ENCODE measurements at places on chromosomes 2 and 18.

- DNase-seq: no peak
Measured at GRCh38 chr2:45167920-45168629, 158.8 kb upstream of the SIX2 start.

- DNase-seq: no peak
Measured at GRCh38 chr2:134170294-134170693, 83.6 kb upstream of the MGAT5 start.

GRCh38 chr2:230767862-230768388 is 55.3 kb downstream of the CAB39 start:
- DNase-seq: no peak

- no peak for DNase-seq
Measured at GRCh38 chr2:215262741-215263362, 49.0 kb upstream of the ATIC start.

GRCh38 chr2:50135821-50136220 is 896.1 kb downstream of the NRXN1 start:
- no peak for DNase-seq

GRCh38 chr18:23281626-23282436 is 146.5 kb downstream of the CABLES1 start:
- no peak for DNase-seq

DNA sequence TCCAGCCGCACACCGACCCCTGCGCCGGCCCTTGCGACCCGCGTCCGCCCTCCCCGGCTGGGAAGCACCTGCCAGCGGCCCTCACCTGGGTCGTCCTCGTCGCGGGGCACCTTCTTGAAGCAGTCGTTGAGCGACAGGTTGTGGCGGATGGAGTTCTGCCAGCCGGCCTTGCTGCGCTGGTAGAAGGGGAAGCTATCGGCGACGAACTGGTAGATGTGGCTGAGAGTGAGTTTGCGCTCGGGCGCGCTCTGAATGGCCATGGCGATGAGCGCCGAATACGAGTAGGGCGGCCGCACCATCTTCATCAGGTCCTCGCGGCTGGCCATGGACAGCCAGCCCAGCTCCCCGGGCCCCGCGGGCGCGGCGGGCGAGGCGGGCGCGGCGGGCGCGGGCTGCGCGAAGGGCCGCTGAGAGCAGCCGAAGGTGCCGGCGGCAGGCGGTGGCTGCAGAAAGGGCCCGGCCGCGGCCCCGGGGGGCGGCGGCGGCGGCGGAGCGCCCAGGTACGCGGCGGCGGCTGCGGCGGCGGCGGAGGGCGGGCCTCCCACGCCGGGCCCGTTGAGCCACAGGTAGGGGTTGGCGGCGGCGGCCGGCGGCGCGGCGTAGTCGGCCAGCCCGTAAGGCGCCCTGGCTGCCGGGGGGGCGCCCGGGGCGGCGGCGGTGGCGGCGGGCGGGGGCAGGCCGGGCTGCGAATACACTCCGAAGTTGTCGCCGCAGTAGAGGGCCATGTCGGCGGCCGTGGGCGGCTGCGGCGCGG is 505 bp downstream of the FOXI3 start:
- peak; percentile 1 for DNase-seq

DNA sequence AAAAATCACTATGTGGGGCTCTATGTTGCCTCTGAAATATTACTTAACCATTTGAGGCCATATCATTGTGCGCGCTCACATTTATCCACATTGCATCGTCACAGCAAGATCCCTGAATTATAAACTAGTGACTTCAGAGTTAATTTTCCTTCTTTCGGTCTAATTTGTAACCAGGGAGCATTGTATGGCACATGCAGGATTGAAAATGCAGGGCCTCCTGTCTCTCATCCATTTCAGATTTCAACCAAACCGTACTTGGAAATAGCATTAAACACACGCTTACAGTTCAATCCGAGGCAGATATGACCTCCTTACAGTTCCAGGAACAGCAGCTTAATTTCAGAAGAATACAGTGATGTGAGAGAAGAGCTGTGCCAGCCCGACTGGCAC is 532 bp downstream of the MYOM1 start:
- no peak for DNase-seq

GRCh38 chr2:130389358-130389757 is 33.5 kb downstream of the PTPN18 start:
- DNase-seq: no peak

- DNase-seq: no peak
Measured at GRCh38 chr2:44004735-44005602, 9.2 kb upstream of the LRPPRC start.

DNA sequence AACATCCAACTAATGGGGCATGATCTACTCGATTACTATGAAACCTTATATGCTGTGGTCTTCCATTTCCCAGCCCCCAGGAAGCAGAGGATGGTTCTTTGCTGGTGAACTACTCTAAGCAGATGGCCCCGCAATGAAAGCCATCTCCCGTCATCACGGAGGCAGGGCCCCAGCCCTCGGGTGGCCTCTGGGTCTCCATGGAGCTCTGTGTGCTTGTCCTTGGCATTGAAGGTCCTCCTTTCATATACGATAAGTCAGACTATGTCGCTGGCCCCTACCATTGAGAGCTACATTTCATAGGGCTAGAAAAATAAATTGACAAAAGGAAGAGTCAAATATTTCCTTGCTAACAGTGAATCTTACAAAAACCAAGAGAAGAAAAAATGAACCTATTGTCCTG is 416.8 kb downstream of the CMPK2 start:
- DNase-seq: no peak

DNA sequence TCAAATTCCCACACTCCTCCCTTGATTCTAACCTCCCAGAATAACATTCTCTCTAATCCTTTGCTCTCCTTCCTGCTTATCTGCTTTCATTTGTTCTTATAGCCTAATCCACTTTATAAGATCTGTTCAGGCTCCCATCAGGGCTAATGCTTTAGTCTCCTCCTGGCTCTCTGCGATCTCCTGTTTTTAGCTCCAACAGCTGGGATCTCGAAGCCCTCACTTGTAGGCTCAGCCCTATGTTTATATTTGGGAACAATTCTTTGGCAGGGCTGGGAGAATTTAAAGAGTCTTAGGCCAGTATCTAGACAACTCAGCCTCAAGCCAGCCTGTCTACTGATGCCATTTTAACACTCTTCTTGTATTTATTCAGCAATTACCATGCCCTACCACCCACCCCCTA is 27.2 kb upstream of the RAPH1 start:
- DNase-seq: no peak

GRCh38 chr2:88307817-88308216 is 137.7 kb downstream of the THNSL2 start:
- DNase-seq: peak; percentile 1

DNA sequence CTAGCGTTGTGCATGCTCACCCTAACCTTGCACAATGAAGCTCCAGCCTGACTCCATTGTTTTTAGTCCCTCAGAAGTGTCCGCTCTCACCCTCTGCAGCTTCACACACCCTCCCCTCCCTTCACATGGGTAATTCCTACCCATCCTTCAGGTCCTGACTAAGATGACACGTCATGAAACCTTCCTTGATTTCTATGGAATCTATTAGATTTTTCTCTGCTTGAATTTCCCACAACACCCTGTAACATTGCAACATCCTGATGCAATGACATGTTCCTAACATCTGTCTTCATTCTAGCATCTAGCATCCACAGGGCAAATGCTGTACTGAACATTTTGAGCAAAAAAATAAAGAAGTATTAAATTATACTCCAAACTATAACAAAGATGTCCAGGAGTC is 77.0 kb upstream of the PID1 start:
- no peak for DNase-seq

- DNase-seq: no peak
Measured at GRCh38 chr2:219401606-219402005, 13.9 kb upstream of the DNPEP start.

- DNase-seq: no peak
Measured at GRCh38 chr2:110819711-110820110, 87.3 kb downstream of the ACOXL start.

GRCh38 chr2:69065735-69066336 is 52.9 kb downstream of the ANTXR1 start:
- no peak for DNase-seq

DNA sequence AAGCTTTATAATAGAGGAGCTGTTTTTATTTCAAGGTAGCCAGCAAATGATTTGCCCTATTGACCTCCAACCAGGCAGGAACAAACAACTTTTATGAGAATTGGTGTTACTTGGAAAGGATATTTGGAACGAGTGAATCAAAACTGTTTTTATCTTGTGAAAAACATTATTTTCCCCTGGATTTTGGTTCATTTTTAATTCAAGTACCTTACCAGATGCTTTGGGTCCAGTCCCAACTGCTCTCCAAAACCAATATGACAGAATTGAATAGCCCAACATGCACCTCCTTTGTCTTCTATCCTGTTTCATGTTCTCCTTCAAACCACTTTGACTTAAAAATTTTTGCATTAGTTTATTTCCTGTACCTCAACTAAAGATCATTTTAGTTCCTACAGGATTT is 178.6 kb upstream of the RBMS1 start:
- no peak for DNase-seq

Measured in activated T-cell treated with anti-CD3 and anti-CD28 coated beads for 48 hours (primary cell).